ENCODE measurements at places on chromosomes 7 and 10. TPM values are rescaled to one million over a fixed set of nuclear protein-coding genes. Genes with fewer than 3 reads are reported as not detected.

CFAP70 gene
- 3.1 TPM for total RNA-seq

DNA sequence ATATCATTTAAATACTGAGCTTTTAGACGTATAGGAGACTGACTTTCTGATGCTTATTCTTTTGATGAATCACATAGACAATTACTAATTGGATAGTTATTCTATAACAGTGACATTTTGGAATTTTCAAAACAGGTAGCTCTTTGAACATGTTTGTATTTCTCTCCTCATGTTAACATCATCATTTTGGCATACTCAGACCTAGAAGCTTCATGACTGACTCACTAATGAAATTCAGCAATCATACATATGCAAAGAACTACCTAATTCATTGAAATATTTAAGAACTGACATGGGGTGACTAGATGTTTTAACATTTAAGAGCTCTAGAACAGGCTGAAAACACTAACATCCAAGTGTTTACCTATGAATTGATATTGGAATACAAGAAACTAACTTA is 192.3 kb downstream of the VTI1A start:
- no peak for DNase-seq

- DNase-seq, result no peak
These were observed 75.3 kb upstream of the TAS2R16 start for GRCh38 chr7:123070702-123071286.

GRCh38 chr7:10707519-10707918 is 266.2 kb upstream of the PHF14 start:
- DNase-seq, result no peak
